Mammary microvascular endothelial cell (primary cell): ENCODE measurements at places on chromosomes 12 and 14. TPM values are rescaled to one million over a fixed set of nuclear protein-coding genes. Genes with fewer than 3 reads are reported as not detected.

The TMEM179 gene
- 0.73 TPM in 1 of 2 replicates, not detected in the other for total RNA-seq

The FBLN5 gene
- 0.15 and 1.6 TPM in 2 replicates for total RNA-seq

The HNF1A gene
- not detected in 2 replicates for total RNA-seq

The ZBTB1 gene
- total RNA-seq, result 16.9 and 17.6 TPM in 2 replicates

The RTL1 gene
- not detected in 2 replicates for total RNA-seq

The NANOG gene
- total RNA-seq, result not detected in 2 replicates

The HOXC9 gene
- not detected in 2 replicates for total RNA-seq

The MIP gene
- total RNA-seq, result not detected in 2 replicates

The BCL2L14 gene
- total RNA-seq, result not detected in 2 replicates

The SLC6A13 gene
- not detected in 2 replicates for total RNA-seq

The PHETA1 gene
- total RNA-seq, result 9.5 and 11.4 TPM in 2 replicates

The RIMBP2 gene
- not detected in 2 replicates for total RNA-seq

The KIF21A gene
- total RNA-seq, result 3.8 and 5.8 TPM in 2 replicates

The GTF2A1 gene
- 12.8 and 13.3 TPM in 2 replicates for total RNA-seq

The PSMA6 gene
- 277 and 322 TPM in 2 replicates for total RNA-seq

The DHH gene
- 3.5 and 4.4 TPM in 2 replicates for total RNA-seq

The TIGAR gene
- total RNA-seq, result 20.4 and 23.5 TPM in 2 replicates

The ST8SIA1 gene
- total RNA-seq, result 0.25 TPM in 1 of 2 replicates, not detected in the other

The SOAT2 gene
- not detected in 2 replicates for total RNA-seq

The CCDC177 gene
- not detected in 2 replicates for total RNA-seq

The NPFF gene
- not detected in 2 replicates for total RNA-seq
